ENCODE measurements at places on chromosomes 2 and 18.

DNA sequence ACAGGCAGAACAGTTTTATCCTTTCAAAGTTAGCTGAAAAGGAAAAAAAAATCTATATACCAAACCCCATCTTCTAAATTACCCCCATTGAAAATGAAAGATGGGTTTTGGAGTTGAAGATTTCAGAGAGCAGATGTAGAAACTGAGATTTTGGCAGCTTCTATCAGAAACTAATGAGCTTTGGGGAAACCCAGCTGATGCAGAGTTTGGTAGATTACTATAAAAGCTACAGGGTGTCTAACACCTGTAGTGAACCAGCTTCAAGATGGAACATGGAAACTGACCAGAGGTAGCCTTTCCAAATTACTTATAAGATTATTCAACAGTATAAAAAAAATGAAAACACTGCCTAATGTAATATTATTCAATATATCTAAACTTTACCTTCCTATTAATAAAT is 583.1 kb downstream of the XIRP2 start:
- DNase-seq, result no peak

DNA sequence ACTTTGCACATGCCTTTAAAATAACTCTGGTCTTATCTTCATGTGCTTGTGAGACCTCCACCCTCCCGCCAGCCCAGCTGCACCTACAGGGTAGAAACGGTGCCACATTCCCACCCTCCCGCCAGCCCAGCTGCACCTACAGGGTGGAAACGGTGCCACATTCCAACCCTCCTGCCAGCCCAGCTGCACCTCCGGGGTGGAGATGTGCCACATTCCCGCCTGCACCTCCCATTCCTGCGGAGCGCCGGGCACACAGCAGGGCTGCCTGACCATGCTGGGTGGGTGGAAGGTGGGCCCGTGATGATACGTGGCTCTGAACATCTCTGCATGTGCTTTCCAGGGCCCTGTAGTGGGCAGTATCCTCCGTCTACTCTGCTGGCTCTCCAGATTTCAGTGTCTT is 243.7 kb upstream of the PXDN start:
- no peak for DNase-seq

- no peak for DNase-seq
Measured at GRCh38 chr2:46225730-46226129, 71.5 kb upstream of the EPAS1 start.

DNA sequence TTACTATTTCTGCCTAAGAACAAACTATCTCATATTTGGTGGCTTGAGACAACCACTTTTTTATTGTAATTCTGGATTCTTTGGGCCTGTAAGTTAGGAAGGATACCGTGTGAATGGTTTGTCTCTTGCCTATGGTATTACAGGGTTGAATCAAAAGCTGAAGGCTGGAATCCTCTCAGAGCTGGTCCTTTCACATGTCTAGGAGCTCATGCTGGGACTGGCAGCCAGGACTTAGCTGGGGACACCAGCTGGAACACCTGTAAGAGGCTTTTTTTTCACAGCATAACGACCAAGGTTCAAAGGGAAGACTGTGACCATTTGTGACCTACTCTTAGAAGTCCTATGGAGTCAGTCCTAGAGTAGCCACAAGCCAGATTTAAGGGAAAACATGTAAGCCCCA is 226.3 kb downstream of the ZNF804A start:
- DNase-seq, result no peak

DNA sequence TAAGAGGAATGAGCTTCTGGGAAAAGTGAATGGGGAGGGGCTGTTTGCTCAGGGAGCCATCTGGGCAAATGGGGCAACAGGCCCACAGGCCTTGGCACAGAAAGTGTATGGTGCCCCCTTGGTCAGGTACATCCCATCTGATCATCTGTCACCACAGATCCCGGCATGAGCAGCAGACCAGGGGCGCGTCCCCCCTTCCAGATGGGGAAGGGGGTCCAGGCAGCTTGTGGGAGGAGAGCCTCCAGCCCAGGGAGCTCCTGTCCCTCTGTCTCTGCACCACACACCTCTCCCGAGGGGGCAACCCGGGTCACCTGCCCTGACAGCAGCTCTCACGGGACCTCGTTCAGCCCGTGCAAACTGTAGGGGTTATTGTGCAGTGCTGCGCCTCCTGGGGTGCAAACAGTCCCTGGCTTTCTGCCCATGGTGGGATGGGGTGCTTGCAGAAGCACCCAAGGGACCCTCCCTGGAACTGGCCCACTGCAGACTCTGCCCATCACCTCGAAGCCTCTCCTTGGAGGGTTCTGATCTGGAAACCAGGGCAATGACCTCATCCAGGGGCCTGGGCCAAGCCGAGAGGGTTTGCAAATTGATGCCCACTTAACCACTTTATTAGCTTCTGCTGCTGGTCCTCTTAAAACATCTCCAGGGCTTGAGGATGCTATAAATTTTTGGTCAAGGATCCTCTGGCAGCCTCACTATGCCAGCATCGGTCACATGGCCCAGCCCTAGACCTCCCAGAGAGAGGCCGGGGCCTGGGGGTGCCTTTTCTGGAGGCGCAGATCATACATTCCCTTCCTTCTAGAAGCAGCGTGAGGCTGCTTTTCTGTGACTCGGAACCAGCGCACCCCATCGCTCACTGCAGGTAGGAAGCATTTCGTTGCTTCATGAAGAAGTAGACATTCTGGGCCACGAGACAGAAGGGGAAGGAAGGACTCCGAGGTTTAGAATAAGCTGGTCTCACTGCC is 7.6 kb upstream of the BOK start:
- DNase-seq, result no peak

DNA sequence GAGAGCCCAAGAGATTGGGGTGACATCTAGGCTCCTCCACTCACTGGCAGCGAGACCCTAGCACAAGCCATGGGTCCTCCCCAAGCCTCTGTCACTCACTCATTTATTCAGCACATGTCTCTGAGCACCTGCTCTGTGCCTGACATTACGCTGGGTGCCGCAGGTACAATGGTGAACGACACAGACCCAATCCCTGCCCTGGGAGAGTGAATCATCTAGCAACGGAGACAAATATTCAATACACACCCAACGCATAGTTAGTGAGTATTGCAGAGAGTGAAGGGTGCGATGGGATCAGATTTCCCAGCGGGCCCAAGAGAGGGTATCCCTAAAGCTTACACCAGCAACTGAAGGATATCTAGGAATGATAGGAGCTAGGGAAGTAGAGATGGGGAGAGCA is 45.5 kb downstream of the ZFP36L2 start:
- no peak for DNase-seq

DNA sequence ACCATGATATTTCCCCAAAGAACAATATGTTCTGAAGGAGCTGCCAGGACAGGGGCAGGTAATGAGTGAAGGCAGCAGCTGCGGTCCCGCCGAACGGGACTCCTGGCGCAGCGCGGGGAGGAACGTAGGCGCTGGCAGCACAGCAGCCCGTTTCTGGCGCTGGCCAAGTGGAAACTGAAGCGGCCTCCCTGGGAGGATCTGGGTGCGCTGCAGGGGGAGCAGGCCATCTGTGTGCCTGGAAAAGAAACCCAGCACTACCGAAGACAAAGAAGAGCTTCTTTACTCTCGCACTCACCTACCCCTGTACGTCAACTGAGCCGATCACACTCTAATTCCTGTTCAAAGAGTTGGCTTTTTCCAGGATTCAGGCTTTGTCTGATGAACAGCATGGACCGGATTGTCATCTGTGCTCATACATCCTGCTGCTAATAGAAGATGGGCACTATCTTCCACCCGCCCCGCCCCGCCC is 11.8 kb downstream of the G6PC2 start:
- no peak for DNase-seq
